ENCODE measurements at places on chromosomes 16 and 17. TPM values are rescaled to one million over a fixed set of nuclear protein-coding genes. Genes with fewer than 3 reads are reported as not detected.

GRCh38 chr16:30491744-30492308, 19.3 kb downstream of the ITGAL start:
- no peak for DNase-seq

DNA sequence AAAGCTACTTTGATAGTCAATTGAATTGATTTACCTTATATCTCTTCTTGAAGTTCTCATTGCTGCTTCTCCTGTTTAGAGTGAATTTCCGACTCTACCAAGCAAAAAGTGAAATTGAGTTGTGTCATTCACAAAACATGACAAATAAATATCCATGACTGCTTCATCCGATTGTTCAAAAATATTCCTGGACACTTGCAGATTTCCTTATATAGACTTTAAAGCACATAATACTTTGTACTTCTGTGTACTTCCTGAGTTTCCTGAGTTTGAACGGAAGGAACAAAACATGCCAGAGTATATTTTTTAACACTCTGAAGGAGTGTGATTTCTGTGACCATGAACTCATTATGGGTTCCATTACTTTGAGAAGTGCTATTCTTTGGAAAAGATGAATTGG, 20.5 kb upstream of the VAT1L start:
- no peak for DNase-seq

DNA sequence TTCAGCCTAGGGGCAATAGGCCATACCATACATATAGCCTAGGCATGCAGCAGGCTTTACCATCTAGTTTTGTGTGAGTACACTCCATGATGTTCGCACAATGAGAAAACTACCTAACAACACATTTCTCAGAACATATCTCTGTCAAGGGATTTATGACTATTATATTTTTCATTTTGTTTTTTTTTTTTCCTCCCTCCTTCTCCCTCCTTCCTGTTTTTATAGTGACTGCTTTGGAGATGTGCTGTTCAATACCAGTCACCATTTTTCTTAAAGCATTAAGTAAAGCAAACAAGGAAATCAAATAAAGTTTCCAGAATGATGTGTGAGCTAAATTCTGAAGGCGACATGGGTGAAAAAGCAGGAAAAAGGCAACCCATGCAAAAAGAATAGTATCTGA, 194.6 kb downstream of the STX8 start:
- DNase-seq: no peak

The NLRC3 gene
- total RNA-seq: 7.8 TPM

DNA sequence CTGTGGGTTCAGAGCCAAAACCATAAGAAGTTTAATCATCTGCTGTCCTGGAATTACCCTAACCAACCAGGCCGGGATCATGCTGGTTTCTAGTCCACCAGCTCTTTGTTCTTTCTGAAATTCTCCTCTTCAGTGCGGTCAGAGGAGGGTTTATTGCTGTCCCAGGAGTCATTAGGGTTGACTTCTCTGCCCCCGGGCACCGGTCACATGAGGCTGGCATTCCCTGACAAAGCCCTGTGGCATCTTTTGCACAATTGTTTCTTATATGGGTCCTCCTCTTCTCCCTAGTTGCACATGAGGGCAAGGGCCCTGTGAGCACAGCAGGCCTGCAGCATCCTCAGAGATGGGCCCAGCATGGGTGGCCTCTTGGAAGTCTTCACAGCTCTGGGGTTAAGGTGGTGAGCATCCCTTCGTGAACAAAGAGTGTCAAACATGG, 243.9 kb downstream of the IRF8 start:
- no peak for DNase-seq

Measured in activated T-cell treated with anti-CD3 and anti-CD28 coated beads, Interleukin-2, amount 50 U/mL, for 4 hours (primary cell).